CD4-positive, alpha-beta memory T cell (primary cell): ENCODE measurements at places on chromosomes 16 and 17. TPM values are rescaled to one million over a fixed set of nuclear protein-coding genes. Genes with fewer than 3 reads are reported as not detected.

- DNase-seq: peak; percentile 17
These were observed 26.4 kb upstream of the SLC7A5 start for GRCh38 chr16:87895641-87896141.

DNA sequence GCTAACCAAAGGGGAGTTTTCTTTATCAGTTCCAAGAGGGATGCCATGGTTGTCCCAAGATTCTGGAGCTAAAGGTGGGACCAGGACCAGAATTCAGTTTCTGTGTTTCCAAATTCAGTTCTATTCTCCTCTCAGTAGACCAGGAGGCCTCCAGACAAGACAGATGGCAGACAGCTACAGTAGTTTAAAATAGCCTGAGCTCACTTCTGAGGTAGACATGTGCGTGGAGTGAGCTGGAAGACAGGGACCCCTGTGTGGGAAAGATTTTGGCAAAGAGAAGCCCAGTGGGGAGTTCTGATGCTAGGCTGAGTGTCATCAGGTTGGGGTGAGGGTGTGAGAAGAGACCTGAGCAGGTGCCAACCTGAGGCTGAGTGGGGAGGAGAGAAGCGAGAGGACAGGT, 95.4 kb downstream of the PRKCB start:
- DNase-seq: no peak

DNA sequence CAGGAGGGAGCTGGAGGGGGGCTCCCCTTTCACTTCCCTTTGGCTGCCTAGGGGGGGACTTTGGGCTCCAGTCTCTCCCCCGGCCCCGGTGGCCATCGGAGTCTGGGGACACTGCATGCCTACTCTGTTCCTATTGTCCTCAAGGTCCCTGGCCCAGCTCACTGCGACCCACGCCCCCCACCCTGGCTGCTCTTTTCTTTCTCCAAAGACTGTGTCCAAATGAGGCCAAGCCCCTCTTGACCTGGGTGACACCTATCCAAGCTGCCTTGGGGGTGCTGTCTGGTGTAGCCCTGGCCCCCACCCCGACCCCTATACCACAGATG, 12.9 kb downstream of the UBALD1 start:
- no peak for DNase-seq

- DNase-seq: no peak
These were observed 1.4 kb downstream of the RANBP10 start for GRCh38 chr16:67804853-67805542.

- peak; percentile 36 for DNase-seq
These were observed 3.9 kb upstream of the HEXIM1 start for GRCh38 chr17:45144199-45145034.

DNA sequence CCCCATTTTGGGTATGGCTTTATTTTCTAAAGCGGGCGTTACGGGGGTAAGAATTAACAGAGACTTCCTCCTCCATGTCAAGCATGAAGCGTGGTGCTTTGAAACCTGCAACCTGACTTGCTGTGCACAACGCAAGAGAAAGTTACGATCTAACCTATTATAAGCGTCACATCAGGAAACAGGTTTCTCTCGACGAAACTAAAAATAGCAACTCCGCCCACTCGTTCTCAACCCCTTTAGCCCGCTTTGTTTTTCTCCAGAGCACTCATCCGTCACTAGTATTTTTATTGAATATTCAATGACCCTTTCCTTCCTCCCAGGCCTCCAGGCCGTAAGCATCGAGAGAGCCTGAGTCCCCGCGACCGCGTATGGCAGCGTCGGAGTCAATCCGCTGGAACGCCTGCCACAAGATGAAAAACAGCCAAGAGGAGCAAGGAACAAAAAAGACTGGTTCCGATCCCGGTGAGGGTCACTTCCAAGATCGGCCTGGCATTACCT, 555 bp downstream of the NUP88 start:
- DNase-seq: peak; percentile 79

DNA sequence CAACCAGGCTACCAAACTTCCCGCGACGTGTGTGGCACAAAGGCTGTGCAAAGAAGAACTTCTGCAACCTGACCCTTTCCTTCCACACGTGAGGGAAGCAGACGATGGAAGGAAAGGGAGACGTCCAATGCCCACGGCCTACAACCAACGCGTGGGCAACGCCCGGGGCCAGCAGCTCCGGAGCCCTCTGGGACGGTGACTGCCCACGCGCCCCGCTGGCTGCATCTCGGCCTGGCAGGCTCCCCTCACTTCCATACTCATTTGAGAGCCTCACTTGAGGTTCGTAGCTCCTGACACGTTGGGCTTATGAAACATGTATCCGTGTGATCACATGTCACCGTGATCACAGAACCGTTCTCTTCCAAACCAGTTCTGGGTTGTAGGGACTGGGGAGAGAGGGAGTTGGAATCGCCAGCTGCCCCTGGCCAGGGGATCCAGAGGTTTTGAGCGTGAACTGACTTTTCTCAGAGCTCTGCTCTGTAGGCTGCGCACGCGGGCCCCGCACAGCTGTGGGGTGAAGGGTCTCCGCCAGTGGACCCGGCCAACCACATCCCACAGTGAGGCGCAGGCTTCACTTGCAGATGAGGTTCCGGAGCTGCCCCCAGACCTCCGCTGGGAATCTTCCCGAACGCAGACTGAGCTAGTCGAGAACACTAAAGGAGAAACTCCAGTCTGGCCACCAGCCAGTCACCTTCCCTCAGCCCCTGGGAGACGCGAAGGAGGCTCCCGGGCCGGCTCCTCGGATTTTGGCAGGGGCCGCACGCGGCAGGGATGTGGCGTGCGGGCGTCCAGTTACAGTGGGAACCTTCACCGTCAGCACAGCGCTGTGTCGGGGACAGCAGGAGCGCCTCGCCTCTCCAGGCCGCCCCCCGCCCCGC, 1.0 kb downstream of the LMF1 start:
- no peak for DNase-seq

GRCh38 chr16:75614066-75614897, 8.8 kb downstream of the ADAT1 start:
- DNase-seq: no peak

GRCh38 chr16:24973809-24974461, 41.2 kb downstream of the ARHGAP17 start:
- no peak for DNase-seq

DNA sequence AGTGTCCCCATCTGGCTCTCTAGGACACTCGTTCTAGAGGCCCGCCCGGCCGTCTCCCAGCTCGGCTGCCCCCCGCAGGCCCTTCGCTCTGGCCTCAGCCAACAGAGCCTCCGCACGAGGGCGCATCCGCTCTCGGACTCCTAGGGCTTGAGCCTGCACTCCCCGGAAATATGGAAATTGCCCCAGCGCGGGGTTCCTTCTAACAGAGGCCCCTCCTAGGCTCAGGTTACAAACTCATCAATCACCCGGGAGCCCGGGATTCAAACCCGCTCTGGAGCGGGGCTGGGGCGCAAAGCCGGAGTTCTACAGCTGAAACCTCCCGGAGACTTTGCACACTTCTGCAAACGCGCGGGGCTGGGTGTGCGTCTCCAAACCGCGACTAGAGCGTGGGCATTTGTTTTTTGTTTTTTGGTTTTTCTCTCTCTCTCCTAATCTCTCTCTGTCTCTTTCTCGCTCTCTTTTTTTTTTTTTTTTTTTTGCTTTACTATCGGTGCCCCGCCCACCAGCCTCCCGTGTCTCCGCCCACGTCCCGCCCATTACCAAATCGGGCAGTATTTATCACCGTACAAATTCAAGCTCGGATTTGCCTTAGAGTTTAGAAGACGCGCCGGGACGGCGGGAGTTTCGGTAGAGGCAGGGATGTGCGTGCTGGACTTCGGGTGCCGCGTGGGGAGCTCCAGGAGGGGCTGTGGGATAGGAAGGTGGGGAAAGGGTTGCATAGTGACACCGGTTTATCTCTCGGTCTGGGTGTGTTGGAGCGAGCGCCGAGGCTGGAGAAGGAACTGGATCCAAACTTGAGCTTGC, 2.4 kb upstream of the FOXL1 start:
- DNase-seq: no peak

GRCh38 chr17:50420419-50421112, 5.5 kb upstream of the ACSF2 start:
- no peak for DNase-seq

DNA sequence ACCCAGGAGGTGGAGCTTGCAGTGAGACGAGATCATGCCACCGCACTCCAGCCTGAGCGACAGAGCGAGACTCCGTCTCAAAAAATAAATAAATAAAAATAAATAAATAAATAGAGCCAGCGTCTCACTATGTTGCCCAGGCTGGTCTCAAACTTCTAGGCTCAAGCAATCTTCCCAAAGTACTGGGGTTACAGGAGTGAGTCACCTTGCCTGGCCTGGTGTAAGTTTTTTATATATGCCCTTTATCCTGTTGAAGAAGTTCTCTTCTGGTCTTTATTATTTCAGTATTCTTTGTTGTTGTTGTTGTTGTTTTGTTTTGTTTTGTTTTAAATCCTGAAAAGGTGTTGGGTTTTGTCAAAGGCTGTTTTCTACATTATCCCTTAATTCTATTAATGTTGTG, 30.1 kb upstream of the ABCC1 start:
- no peak for DNase-seq

- DNase-seq: no peak
These were observed 2.6 kb downstream of the RARA start for GRCh38 chr17:40311575-40311974.

- no peak for DNase-seq
These were observed 22.6 kb upstream of the ITGA3 start for GRCh38 chr17:50033316-50033715.

DNA sequence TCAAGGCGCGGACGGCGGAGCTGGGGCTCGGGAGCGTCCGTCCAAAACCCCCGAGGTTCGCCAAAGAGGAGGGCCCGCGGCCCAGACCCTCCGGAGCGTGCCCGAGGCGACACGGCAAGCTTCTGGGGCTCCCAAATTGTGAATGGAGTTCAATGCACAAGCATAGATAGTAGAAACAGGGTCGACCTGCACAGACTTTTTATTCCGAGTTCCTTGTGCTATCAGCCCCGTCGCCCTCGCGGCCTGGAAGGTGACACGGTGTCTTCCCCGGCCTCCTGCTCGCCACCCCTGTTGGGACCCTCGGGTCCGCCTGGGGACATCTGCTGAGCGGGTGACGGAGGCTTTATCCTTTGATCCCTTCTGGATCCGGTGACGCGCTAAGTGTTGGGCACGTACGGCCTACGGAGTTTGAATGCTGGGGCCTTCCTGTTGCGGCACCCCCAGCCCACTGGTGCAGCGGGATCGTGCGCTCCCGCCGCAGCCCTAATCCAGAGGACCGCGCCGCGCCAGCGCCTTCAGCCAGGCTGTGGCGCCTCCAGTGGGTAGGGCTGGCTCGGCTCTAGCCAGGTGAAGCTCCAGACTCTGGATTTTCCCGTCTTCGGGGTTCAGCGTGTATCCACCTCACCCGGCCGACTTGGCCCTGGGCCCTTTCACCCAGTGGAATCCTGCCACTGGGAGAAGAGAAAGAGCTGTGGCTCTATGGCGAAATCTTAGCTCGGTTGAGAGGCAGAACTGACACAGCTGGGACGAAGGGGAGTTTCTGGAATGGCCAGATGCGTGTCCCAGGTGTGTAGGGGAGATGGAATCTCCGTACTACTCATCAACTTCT, 17.0 kb upstream of the NTN1 start:
- no peak for DNase-seq

GRCh38 chr17:34024386-34024785, 230.7 kb upstream of the CCL2 start:
- DNase-seq: no peak

GRCh38 chr17:81553616-81554181, 1.5 kb upstream of the FAAP100 start:
- no peak for DNase-seq

DNA sequence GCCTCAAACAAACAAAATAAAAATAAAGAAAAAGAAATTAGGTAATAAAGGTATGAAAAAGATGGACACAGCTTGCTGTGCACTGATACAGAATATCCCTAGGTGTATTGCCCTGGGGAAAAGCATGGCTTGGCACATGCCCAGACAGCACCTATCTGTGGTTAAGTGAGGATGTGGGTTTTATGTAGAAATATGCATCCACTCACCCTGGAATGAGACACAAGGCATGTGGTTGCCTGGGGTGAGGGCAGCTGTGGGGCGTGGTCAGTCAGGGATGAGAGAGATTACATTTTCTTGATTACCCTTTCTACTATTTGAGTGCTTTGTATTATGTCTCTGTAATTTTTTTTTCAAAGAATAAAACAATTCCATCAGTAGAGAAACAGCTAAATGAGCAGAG, 6.9 kb downstream of the PLLP start:
- DNase-seq: peak; percentile 76

- DNase-seq: no peak
These were observed 114.0 kb downstream of the ZNF778 start for GRCh38 chr16:89331371-89332109.

The ADAM11 gene
- 0.90 TPM for total RNA-seq

The CNTNAP1 gene
- 2.5 TPM for total RNA-seq

The FGF11 gene
- 3.3 TPM for total RNA-seq
